ENCODE measurements at places on chromosomes 12 and 14.
A peak's percentile ranks its signal among the peaks of the same experiment; 100 is the strongest.

GRCh38 chr14:42921901-42922300 is 1315.2 kb downstream of the LRFN5 start:
- DNase-seq, result no peak

GRCh38 chr12:110906083-110906482 is 14.3 kb downstream of the MYL2 start:
- DNase-seq, result no peak

GRCh38 chr14:92819011-92819597 is 25.0 kb downstream of the GOLGA5 start:
- DNase-seq, result no peak

DNA sequence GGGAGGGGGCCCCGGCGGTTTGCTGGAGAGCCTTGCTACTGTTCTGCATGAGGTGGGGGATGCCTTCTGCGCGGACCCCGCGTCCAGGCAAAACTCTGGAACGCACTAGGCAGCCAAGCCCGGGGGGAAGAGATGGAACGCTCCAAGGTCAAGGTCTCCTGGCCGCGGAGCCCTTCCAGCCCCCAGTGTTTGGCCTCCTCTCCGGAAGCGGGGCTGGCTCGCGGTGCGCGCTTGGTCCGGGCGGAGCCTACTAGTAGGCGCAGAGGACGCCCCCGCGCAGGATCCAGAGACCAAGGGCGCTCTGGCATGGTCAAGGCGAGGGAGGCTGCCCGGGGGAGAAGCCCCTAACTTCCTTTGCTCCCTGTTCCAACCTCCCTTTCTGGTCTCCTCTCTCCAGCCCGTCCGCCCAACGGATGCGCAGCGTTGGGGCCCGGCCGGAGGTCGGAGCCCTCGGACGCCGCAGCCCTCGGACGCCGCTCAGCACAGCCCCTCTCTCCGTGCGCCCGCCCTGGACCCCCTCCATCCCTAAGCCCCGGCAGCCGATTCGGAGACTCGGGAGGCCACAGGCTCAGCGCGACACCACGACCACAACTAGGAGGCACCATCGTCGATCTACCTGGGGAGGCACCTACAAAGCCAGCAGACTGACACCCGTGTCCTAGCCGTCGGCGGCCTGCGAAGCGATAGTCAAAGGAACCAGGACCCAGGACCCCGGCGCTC is 669 bp upstream of the KCNK13 start:
- DNase-seq, result no peak

GRCh38 chr14:78022059-78022458 is 148.1 kb upstream of the NRXN3 start:
- DNase-seq, result peak; percentile 70

GRCh38 chr14:105272623-105273022 is 24.3 kb downstream of the BTBD6 start:
- no peak for DNase-seq

DNA sequence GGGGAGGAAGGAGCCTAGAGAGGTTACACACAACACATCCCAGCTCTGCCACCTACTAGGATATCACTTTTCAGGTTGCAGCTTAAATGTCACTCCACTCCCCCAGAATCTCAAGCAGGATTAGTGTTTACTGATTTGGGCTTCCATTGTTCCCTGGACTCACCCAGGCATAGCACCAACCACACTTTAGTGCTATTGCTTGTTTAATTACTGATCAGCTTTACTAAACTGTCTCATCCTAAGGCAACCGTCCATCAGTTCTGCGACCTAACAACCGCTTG is 6.1 kb upstream of the KRT18 start:
- DNase-seq, result no peak
